Foreskin keratinocyte (primary cell): ENCODE measurements at places on chromosomes 5 and 9. TPM values are rescaled to one million over a fixed set of nuclear protein-coding genes. Genes with fewer than 3 reads are reported as not detected.

DNA sequence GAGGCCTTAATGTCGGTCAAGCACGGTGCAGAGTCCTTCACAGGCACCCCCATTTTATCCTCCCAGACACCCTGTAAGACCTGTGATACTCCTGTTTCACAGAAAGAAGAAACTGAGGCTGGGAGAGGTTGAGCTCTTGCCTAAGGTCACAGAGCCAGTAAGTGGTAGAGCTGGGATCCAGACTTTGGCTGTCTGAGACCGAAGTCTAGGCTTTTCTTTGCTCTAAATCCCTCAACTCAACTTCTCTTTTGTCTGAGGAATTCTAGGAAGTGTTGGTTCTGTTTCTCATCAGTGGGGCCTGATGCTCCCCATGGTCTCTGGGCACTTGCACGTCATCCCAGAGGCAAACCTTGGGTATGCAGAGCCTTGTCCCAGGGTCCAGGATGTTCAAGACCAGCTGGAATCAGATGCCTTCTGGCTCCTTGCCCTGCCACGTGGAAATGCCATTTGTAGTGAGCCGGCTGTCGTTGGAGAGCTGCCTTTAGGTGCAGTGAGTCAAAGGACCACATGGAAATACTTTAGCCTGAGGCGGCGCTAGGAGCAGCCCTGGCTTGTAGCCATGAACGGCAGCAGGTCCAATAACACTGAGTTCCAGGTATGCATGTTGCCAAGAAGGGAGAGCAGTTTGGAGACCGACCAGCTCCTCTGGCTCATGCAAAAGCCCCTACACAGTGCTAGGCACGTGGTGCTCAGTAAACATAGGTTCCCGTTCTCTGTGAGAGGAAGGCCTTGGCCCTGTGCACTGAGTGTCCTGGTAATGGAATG is 9.2 kb downstream of the DCANP1 start:
- DNase-seq = peak; percentile 75

DNA sequence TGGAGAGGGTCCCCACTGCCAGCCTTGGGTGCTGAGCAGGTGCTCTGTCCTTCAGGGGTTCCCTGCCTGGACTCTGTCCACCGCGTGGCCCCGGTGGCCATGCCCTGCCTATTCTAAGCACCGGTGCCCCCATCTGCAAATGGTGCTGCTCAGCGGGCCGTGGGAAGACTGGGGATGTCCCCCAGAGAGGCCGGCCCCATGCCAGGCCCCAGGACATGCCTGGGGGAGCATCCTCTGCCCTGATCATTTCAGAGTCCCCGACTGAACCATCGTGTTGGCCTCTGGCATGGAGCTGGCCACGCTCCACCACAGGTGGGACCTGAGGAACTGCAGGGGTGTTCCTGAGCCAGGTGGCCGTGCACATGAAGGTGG is 64.7 kb downstream of the RXRA start:
- DNase-seq = no peak

GRCh38 chr5:15850939-15851341 is 328.7 kb downstream of the MARCHF11 start:
- DNase-seq = no peak

DDX4 gene
- total RNA-seq = not detected in 2 replicates

DNA sequence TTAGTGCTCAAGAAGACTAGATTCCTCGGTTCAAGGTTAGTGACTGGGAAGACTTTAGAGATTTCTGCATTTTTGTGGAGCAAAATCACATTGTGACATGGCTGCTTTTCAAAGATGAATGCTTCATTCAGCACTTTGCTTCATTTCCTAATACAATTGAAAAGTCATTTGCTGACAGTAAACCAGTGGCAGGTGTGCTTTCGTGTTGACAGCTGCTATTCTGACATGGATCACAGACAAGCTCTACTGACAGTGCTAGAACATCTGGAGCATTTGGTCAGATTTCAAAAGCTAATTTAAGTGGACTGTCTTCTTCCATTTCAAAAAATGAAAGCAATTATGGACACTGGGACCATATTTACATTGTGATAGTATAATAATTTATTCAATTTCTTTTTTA is 1060.1 kb downstream of the PTPRD start:
- DNase-seq = no peak

DNA sequence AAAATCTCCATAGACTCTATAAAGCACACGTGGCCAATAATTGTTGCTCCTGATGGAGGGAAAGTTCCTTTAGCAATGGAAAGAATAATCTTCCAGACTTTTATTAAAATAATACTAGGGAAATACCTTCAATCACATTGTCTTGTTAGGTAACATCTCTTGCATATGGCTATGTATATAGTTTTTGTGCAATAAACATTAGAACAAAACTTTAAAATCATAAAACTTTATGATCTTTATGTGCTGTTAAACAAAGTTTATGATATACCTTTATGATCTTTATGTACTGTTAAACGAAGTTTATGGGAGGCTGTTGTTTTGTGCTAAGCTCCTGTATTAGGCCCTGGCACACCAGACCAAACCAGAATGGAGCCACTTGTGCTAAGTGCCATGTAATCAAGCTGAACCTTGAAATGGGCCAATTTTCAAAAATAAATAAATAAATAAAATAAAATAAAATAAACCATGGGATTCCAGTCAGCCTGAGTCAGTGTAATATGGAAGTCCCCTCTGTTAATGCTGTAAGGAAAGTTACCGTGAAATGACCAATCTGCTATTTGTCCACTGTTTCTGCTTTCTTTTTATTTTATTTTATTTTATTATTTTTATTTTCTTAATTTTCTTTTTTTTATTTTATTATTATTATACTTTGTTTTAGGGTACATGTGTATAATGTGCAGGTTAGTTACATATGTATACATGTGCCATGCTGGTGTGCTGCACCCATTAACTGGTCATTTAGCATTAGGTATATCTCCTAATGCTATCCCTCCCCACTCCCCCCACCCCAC is 431.3 kb downstream of the SPATA31D1 start:
- no peak for DNase-seq

GRCh38 chr5:109857405-109858031 is 167.8 kb downstream of the MAN2A1 start:
- DNase-seq = no peak

GRCh38 chr9:107733523-107733894 is 243.9 kb upstream of the KLF4 start:
- no peak for DNase-seq

- no peak for DNase-seq
Observed at GRCh38 chr5:75142566-75143136, 90.3 kb upstream of the GCNT4 start.

DNA sequence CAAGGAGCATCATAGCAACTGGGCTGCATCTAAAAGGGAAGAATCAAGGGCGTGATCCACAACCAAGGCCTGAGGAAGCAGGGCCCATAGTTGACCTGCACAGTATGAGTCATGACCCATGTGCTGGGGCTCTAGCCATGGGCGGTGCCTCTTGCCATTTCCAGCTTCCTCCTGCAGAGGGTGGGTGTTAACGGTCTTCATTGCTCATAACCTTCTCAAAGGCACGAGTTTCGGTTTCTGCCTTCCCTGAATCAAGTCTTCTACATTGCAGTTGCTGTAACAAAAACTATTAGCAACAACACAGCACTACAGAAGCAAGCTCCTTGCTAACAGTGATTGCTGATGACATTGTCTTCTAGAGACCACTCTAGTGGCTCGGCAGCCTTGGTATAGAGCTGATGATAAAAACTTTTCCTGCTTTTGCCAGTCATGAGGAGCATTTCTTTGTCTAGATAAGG is 66.9 kb downstream of the CTSL start:
- DNase-seq = no peak

DNA sequence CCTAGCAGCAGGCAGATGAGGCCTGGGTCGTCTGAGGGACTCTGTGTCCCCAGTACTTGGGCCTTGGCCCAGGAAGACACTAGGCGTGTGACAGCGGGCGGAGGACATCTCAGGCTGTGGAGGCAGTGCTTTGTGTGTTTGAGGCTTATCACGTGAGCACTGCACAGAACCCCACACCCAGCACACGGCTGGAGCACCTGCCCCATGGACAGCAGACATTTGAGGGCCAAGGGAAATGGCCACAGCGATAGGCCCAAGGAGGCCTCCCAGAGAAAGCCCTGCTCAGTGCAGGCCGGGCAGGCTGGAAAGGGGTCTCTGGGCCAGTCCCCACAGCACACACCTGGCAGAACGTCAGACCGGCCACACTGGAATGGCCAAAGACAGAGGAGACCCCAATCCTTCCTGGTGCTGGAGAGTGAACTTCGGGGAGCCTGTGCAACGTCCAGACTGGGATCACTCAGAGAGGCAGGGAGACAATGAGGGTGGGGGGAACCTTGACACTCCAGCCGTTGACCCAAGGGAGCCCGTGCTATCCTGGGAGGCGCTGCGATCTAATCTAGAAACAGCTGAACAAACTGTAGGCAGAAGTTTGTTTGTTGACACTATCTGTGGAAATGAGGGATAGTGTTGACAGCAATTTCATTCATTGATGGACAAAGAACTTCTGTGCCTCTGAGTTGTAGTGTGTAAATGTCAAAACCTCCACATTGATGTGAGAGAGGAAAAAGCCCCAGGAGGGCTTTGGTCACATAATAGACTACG is 19.6 kb upstream of the FLT4 start:
- no peak for DNase-seq

SAXO1 gene
- total RNA-seq = not detected in 2 replicates

SCGB3A2 gene
- not detected in 2 replicates for total RNA-seq
